Upper lobe of left lung (tissue), 6 donors: ENCODE measurements at places on chromosomes 1 and 21. TPM values are rescaled to one million over a fixed set of nuclear protein-coding genes. Genes with fewer than 3 reads are reported as not detected.

The CLCA1 gene
- not detected for total RNA-seq

The WDR3 gene
- 10.1 TPM for total RNA-seq

The CRP gene
- not detected for total RNA-seq

The LCA5L gene
- not detected for total RNA-seq

The ZNHIT6 gene
- total RNA-seq = 12.6 TPM

The CCDC185 gene
- total RNA-seq = not detected

The GBP4 gene
- 15.7 TPM for total RNA-seq

The INSRR gene
- not detected for total RNA-seq

The SV2A gene
- total RNA-seq = 1.0 TPM

The TRIM17 gene
- 1.2 TPM for total RNA-seq

The OR2G6 gene
- not detected for total RNA-seq

GRCh38 chr1:235703506-235703905 lies 53.9 kb upstream of the GNG4 start:
- H3K27ac ChIP-seq = no peak overlapping the region
- no peak for DNase-seq
- H3K4me3 ChIP-seq = no peak overlapping the region
- H3K36me3 ChIP-seq = peaks cover 83% of the 10 kb centered on the region
- no peaks in the 10 kb centered on the region for H3K27me3 ChIP-seq
- no peaks in the 10 kb centered on the region for H3K4me1 ChIP-seq

DNA sequence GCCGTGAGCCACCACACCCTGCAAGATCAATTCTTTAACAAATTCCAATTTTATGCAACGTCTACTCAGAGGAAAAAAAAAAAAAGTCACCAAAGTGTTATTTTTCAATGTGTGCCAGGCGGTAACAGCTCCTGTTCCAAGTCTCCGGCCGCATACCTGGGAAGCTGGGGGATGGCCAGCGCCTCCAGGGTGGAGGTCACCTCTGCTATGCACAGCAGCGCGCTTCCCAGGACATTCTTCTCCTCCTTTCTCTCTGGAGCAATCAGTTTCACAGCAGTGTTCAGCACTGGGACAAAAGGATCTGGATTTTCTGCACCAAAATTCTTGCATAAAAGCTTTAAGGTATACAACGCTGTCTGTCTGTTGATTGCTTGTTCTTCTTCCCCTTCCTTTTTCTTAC lies 34.3 kb downstream of the LGALS8 start:
- DNase-seq = peak; percentile 17
- no peaks in the 10 kb centered on the region for H3K27me3 ChIP-seq
- H3K4me1 ChIP-seq = no peaks in the 10 kb centered on the region
- no peak overlapping the region for H3K27ac ChIP-seq

DNA sequence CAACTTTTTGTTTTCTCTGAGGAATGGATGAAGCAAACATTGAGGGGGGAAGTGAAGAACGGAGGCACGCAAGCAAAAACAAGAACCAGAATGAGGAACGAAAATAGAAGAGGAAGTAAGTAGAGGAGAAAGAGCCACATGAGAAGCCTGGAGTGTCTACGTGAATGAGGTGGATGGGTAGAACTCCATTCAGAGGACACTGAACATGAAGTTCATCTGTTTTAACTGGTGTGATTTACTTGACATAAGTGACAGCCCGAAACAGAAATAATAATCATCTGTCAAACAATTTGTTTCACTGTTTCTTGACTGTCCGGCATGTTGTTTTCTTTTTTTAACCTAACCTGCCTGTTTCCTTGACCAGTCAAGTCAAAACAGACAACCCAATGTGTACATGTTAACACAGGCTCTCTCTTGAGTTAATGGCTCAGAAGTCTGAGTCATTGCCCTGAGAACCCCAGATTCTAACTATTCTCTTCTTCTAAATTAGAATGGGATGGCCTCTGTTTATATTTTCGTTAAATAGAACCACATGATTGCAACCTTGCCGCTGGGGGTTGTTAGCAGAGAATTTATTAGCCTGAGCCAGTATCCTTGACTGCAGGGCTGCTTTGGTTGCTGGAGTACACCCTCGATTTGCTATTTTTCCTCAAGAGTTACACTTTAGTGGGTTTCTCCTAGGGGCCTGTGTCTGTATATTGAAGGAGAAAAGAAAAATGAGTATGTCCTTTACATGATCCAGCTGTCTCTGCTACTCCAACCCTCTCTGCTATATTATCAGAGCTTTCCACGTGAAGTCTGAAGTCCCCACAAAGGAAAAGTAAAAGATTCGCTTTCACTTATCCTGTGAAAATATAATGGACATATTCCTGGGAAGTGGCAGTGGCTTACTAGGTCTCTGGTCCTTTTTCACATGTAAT lies 151.7 kb downstream of the ZC3H11B start:
- DNase-seq = no peak
- H3K27ac ChIP-seq = peak overlapping the region; percentile 38
- no peak overlapping the region for H3K4me3 ChIP-seq
- H3K27me3 ChIP-seq = no peaks in the 10 kb centered on the region
- H3K36me3 ChIP-seq = no peaks in the 10 kb centered on the region
- H3K4me1 ChIP-seq = no peaks in the 10 kb centered on the region

DNA sequence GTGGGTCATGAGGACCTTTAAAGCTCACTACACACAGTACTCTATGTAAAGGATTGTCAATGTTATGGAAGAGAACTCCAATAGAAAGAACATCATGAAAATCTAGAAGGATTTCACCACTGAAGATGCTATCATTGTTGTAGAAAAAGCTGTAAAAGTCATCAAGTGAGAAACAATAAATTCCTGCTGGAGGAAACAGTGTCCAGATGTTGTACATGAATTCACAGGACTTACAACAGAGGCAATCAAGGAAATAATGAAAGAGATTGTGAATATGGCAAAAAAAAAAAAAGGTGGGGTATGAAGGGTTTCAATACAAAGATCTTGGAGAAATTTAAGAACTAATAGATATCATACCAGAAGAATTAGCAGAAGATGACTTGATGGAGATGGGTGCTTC lies 355.1 kb upstream of the ZRANB2 start:
- no peaks in the 10 kb centered on the region for H3K27me3 ChIP-seq
- no peaks in the 10 kb centered on the region for H3K36me3 ChIP-seq
- H3K4me3 ChIP-seq = no peak overlapping the region

- no peaks in the 10 kb centered on the region for H3K27me3 ChIP-seq
- H3K4me3 ChIP-seq = no peak overlapping the region
- no peak overlapping the region for H3K27ac ChIP-seq
- H3K4me1 ChIP-seq = peaks cover 38% of the 10 kb centered on the region
Measured at GRCh38 chr1:6489383-6489765, 2.1 kb downstream of the PLEKHG5 start.

- H3K4me3 ChIP-seq = no peak overlapping the region
- no peak overlapping the region for H3K27ac ChIP-seq
- DNase-seq = no peak
- no peaks in the 10 kb centered on the region for H3K4me1 ChIP-seq
- H3K36me3 ChIP-seq = no peaks in the 10 kb centered on the region
Measured at GRCh38 chr1:214022229-214022791, 34.5 kb downstream of the PROX1 start.

DNA sequence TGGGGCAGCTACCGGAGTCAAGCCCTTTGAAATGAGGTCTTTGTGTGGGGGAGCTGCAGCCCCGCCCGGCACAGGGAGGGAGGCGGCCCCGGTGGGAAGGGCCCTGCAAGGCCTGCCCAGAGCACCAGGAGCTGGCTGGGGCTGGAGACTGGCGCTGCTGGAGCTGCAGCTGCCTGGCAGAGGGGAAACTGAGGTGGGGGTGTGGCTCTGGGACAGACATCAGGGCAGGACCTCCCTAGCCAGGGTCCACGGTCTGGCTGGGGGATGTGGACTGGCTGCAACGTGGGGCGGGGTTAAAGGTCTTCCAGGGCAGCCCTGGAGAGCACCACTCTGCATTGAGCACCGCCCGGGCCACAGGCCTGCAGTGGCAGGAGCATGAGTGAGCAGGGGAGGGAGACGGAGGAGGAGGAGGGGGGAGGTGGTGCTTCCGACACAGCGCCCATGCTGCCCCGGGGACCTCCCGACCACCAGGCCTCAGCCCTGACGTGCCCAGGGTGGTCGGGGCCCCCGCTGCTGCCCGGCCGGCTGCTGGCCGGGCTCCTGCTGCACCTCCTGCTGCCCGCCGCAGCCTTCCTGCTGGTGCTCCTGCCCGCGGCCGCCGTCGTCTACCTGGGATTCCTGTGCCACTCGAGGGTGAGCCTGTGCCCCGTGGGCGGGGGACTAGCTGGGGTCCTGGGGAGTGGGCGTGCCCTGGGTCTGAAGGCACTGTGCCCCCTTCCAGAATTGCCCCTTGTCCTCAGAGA lies 4.8 kb upstream of the ANKRD65 start:
- H3K27ac ChIP-seq = no peak overlapping the region
- H3K4me1 ChIP-seq = peaks cover 18% of the 10 kb centered on the region
- no peaks in the 10 kb centered on the region for H3K27me3 ChIP-seq
- no peaks in the 10 kb centered on the region for H3K36me3 ChIP-seq
- H3K4me3 ChIP-seq = no peak overlapping the region

- H3K27ac ChIP-seq = no peak overlapping the region
- no peaks in the 10 kb centered on the region for H3K36me3 ChIP-seq
- DNase-seq = no peak
- no peak overlapping the region for H3K4me3 ChIP-seq
- no peaks in the 10 kb centered on the region for H3K27me3 ChIP-seq
- H3K4me1 ChIP-seq = no peaks in the 10 kb centered on the region
Measured at GRCh38 chr1:159223004-159223403, 18.3 kb downstream of the ACKR1 start.

- DNase-seq = no peak
- no peaks in the 10 kb centered on the region for H3K4me1 ChIP-seq
- H3K27me3 ChIP-seq = no peaks in the 10 kb centered on the region
- H3K4me3 ChIP-seq = no peak overlapping the region
- no peaks in the 10 kb centered on the region for H3K36me3 ChIP-seq
Measured at GRCh38 chr1:216566641-216567205, 143.5 kb upstream of the USH2A start.

DNA sequence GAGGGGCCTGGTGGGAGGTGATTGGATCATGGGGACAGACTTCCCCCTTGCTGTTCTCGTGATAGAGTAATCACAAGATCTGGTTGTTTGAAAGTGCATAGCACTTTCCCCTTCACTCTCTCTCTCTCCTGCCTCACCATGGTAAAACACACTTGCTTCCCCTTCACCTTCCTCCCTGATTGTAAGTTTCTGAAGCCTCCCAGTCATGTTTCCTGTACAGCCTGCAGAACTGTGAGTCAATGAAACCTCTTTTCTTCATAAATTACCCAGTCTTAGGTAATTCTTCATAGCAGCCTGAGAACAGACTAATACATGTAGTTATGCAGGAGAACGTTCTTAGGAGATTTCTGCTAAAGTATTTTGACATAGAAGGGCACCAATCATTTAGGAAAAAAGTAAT lies 59.9 kb upstream of the FBXO28 start:
- H3K4me3 ChIP-seq = no peak overlapping the region
- DNase-seq = no peak
- no peaks in the 10 kb centered on the region for H3K27me3 ChIP-seq

- no peaks in the 10 kb centered on the region for H3K27me3 ChIP-seq
- H3K4me3 ChIP-seq = no peak overlapping the region
- no peak overlapping the region for H3K27ac ChIP-seq
- no peaks in the 10 kb centered on the region for H3K36me3 ChIP-seq
- DNase-seq = no peak
Measured at GRCh38 chr1:231818337-231818736, 191.7 kb downstream of the DISC1 start.

- no peaks in the 10 kb centered on the region for H3K4me1 ChIP-seq
- H3K27ac ChIP-seq = no peak overlapping the region
- no peak overlapping the region for H3K4me3 ChIP-seq
- no peak for DNase-seq
- H3K27me3 ChIP-seq = no peaks in the 10 kb centered on the region
Measured at GRCh38 chr1:224866940-224867339, 62.5 kb upstream of the DNAH14 start.

DNA sequence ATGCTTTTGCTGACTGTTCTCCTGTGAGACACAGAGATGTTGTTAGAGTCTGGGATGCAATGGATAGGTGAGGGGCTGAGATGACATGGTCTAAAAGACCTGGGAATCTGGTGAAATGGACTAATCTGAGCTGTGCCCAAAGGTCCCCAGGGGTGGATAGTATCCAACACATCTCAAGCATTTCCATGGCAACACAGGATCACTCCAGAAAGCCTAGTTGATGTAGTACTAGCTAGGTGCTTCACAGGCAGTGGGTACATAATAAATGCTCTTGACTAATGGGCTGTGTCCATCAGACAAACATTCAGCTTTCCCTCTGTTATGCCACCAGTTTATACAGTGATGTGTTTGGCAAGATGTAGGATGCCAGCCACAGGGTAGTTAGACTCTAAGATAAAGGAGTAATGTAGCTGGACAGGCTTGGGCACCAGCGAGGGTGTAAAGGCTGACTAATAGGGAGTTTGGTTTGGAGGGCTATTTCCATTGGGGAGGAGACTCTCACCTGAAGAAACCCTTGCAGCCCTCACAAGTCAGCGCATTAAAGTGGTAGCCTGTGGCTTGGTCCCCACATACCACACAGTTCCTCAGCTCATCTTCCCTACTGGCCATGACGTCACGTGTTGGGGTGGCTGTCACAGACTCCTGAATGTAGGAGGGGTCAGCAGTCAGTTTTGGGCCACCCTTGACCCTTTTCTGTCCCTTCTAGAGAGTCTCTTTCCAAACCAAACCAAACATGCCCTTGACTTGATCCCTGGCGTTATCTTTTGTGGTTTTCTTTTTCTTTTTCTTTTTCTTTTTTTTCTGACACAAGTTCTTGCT lies 1.8 kb downstream of the NR1I3 start:
- no peaks in the 10 kb centered on the region for H3K27me3 ChIP-seq
- H3K4me1 ChIP-seq = no peaks in the 10 kb centered on the region
- H3K27ac ChIP-seq = no peak overlapping the region
- no peaks in the 10 kb centered on the region for H3K36me3 ChIP-seq
- no peak for DNase-seq

DNA sequence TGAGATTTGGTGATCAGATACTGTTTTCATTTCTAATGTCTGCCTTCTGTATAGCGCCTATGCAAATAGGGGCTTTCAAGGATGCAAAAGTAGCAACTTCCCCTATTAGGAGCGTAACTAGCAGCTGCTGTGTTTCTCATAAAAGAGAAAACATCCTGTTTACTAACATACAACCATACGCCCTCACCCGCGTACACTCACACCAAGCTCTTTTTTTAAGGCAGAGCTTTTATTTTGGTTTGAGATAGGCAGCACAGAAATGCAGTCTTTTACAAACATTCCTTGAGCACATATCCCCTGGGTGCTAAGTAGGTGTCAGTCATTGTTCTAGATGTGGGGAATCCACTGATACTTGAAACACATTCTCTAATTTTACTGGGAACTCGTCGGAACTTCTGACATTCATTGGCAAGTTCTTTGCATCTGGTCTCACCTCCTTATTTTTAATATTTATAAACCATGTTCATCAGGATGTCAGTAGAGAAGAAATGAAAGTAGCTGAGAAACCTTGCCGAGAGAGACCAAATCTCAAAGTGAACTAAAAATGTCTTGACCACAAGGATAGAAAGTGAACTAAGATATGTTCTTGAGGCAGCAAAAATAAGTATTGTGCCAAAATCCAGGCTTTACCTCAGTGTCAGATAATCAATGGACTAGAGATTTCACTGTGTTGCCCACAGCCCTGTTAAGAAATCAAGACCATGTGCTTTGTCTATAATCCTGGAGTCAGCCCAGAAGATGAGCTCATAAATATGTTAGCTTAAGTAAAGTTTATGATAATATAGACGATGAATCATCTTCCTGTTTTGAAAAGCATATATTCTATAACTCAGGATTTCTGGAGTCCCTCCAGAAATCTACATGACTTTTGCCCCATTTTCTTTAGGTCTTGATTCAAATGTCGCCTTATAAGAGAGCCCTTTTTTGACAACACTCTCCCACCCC lies 350.9 kb downstream of the ST6GALNAC3 start:
- DNase-seq = no peak
- H3K27me3 ChIP-seq = no peaks in the 10 kb centered on the region
- no peaks in the 10 kb centered on the region for H3K4me1 ChIP-seq
- H3K36me3 ChIP-seq = no peaks in the 10 kb centered on the region
- no peak overlapping the region for H3K4me3 ChIP-seq
